CD4-positive, alpha-beta T cell treated with Interferon gamma for 1 hour (primary cell): ENCODE measurements at places on chromosomes 1 and 21.

DNA sequence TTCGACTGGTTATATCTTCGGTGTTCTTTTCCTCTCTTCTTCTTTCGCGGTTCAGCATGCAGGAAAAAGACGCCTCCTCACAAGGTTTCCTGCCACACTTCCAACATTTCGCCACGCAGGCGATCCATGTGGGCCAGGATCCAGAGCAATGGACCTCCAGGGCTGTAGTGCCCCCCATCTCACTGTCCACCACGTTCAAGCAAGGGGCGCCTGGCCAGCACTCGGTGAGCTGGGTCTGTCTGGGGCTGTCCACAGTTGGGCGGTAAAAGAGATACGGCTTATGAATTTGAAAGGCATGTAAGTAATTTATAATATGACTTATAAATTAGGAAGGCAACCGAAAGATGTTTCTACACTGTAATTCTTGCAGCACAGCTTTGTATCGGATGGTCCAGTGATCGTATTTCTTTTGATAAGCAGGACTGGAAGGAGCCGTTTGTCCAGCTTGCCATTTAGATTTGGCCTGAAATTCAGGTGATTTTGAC is 334 bp downstream of the CTH start:
- no peak for DNase-seq

DNA sequence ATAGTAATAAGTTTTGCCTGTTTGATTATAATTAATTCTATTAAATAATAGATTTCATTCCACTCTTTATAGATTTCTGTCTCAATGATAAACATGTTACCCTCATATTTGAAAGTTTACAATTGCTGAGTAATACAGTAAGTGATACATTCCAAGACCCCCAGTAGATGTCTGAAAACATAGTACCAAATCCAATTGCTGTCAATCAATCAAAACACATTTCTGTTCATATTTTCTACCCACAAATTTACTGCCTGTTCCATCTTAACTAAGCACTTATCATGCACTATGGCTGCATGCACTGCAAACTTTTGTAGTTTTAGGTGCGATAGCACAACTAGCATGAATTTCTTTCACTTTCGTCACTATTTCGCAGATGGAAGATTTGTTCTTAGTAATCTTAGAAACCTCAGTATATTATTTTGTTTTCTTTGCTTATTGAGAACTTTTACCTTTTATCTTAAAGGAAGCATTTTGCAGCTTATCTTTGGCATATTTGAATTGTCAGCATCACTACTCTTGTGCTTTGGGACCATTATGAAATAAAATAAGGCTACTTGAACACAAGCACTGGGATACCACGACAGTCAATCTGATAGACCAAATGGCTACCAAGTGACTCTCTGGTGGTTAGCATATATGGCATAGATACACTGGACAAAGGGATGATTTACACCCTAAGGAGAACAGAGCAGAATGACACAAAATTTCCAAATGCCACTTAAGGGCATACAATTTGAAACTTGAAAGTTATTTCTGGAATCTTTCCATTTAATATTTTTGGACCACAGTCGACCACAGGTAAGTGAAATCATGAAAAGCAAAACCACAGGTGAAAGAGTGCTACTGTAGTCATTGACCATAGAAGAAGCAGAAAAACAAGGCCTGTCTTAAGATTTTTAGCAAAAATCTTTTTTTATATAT is 67.6 kb downstream of the RGS13 start:
- no peak for DNase-seq

- DNase-seq, result no peak
Measured at GRCh38 chr1:94296018-94296417, 58.6 kb upstream of the ARHGAP29 start.

DNA sequence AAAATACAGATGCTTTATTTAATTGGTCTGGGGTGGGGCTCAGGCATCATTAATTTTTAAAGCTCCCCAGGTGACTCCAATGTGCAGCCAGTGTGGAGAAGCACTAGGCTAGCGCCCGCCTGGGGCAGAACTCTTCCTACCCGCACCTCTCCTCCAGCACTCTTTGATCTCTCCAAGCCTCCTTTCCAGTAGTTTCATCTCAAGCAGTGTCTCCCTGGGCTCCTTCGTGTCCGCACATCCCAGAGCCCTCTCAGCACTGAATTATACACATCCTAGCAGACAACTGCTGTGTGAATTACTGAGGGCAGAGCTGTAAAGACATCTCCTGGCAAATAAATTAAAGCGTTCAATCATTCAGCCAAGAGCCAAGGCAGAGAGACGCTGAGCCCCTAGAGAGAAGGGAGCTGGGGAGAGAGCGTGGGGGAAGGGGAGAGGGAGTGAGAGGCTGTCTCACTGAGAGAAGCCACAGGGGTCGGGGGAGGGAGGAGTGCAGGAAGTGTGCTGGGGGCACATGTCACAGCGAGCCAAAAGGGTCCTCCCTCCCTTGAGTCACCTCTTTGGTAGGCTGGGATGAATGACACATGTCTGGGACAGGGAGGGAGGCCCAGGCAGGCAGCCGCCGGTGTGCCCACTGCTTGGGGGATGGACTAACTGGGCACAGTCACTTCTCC is 21.0 kb upstream of the PARP1 start:
- no peak for DNase-seq

DNA sequence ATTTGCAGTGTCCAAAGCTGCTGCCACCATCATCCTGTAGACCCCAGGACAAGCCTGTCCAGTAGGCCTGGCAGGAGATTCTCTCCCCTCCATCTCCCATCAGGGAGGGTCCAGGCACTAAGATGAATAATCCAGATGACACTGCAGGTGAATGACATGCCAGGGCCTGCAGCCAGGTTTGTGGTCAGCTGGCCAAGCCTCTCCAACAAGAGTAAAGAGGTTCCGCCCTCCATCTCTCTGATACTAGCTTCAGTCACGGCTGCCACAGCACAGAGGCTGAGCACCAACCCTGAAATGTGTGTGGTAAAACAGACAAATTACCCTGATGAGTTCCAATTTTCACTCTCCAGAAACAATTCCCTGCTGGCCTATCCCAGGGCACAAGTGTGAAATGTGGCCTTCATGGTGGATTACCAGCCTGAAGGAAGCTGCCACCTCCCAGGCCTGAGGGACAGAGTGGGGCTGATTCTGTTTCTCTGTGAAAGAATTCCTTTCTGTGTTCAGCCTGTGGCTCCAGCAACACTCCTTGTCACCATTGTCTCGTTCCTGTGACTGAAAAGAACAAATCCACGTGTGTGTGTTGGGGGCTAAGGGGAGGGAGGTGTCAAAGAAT is 19.9 kb upstream of the LHX4 start:
- no peak for DNase-seq

DNA sequence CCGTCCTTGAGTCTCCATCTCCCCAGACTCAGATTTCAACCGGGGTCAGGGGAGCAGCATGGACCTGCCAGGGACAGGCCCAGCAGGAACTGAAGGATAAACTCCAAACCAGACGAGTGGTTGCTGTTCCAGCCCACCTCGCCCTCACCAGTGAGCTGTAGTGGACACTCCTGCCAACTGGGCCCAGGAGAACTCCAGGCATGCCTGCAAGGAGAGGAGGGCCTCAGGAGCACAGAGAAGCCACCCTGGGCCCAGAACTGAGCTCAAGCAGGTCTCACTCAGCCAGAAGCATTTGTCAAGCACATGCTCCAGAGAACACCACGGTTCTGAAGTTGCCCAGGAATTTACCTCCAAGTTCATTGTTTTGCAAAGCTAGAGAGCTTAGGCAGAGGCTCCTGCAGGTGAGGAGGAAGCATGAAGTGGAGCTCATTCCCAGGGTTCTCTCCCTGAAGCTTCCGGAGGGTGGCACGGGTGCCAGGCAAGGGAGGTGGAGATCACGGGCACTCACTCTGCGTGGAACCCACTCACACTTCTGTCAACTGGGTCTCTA is 61.0 kb downstream of the MATN1 start:
- DNase-seq, result no peak

DNA sequence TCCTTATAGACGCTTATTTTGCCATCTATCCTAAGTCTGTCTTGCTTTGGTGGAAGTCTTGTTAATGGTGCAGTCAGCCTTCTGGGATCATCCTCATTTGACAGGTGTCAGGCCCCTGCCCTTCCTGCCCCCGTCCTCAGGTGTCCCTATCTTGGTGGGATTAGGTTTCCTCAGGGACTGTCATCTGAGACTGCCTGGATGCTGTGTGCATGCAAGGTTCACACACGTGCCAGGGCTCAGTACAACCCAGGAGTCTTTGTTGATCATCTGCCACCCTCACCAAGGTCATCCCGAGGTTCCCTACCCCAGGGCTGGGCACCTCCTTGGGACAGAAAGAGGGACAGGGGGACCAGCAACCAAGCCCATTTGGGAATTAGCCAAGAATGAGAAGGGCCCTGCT is 18.0 kb downstream of the PADI2 start:
- DNase-seq, result no peak

DNA sequence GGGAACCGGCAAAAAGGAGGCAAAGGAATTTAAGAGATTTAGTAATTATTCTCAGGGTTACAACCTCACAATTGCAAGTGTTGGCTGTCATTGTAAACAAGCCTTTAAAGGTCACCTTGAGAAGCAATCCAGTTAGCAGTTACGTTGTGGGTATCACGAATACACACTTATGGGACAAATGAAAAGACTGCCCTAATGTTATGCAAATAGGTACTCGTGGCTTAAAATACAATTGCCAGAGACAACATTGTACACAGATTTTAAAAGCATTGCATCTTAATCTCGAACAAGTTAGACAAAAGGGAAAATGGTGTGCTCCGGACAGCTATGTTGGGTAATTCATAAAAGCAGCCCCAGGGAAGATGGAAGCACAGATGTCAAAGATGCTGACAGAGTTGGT is 120.5 kb upstream of the ZC3H12A start:
- no peak for DNase-seq

- DNase-seq, result no peak
Measured at GRCh38 chr21:29231756-29232529, 66.8 kb upstream of the BACH1 start.

GRCh38 chr1:201533836-201534235 is 5.1 kb upstream of the NAV1 start:
- no peak for DNase-seq

DNA sequence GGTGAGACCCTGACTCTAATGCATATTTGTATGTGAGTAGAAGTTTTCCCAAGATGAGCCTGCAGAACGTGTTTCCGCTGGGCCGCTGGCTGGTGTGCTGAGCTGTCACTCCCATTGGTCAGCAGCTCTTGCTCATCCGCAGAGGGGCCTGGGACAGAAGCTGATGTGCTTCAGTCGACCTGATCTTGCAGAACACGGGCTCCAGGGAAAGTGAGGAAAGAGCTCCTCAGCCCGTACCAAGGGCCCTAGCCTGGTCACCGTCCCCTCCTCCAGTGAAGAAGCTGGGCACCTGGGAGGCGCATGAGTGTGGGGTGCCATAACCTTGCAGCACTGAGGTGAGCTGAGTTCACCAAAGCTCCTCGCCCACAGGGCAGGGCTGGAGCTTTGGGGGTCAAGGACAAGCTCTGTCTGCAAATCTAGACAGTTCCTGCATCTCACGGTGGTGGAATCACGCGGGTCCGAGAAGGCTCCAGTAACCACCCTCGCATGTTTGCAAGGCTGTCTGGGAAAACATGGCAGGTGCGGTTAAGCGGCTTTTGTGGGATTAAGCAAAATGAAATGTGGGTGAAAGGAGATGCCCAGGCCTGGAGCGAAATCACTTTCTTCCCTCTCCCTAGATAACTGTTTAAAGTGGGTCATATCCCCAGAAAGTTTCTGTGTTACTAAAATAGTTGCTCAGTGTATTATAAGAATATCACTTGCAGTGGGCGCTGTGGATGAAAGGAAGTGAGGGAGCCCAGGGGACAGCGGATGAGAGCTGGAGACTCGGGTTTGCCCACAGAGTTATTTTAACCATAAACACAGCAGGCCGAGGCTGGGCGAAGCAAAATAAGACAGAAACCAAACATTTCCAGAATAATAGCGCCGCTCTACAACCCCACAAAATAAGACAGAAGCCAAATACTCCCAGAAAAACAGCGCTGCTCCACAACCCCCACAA is 33.1 kb upstream of the LRRC3 start:
- no peak for DNase-seq

DNA sequence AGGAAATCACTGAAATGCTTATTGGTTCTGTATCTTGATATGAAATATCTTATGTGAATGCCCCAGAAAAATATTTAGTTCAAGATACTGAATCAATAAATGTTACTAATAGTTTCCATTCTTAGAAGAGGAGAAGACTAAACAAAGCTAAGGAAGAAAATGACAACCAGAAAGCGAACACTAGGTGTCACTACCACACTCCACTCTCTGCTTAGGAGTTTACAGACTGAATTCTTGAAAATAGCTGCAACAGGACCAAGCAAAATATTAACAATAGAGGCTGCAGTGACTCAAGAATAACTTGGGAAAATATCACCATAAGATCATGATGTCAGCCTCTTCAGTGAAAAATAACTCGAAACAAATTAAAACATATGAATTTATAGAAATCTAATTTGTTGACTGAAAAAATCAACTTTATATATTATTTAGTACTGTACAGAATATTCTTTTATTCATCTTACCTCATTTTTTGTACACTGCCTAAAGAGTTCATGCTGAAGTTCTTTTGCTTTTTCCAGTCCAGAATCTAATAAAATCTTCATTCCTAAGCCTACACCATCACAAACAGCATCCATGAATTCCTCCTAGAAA is 61.6 kb downstream of the KIF14 start:
- DNase-seq, result no peak

GRCh38 chr1:6891781-6892579 is 106.7 kb downstream of the CAMTA1 start:
- no peak for DNase-seq

DNA sequence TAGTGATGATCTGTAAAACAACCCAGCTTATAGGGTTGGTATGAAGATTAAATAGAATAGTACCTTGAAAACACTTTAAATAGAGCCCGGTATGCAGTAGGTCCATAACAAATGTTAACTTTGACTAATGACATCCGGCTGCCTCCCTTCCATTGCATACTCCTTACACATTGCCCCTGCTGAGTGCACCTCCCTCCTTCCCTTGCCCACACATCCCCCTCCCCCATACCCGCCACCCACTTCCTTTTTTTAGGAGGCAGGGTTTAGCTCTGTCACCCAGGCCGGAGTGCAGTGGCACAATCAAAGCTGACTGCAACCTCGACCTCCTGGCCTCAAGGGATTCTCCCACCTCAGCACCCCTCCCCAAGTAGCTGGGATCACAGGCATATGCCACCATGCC is 24.4 kb upstream of the ZC3H12A start:
- DNase-seq, result peak; percentile 41

DNA sequence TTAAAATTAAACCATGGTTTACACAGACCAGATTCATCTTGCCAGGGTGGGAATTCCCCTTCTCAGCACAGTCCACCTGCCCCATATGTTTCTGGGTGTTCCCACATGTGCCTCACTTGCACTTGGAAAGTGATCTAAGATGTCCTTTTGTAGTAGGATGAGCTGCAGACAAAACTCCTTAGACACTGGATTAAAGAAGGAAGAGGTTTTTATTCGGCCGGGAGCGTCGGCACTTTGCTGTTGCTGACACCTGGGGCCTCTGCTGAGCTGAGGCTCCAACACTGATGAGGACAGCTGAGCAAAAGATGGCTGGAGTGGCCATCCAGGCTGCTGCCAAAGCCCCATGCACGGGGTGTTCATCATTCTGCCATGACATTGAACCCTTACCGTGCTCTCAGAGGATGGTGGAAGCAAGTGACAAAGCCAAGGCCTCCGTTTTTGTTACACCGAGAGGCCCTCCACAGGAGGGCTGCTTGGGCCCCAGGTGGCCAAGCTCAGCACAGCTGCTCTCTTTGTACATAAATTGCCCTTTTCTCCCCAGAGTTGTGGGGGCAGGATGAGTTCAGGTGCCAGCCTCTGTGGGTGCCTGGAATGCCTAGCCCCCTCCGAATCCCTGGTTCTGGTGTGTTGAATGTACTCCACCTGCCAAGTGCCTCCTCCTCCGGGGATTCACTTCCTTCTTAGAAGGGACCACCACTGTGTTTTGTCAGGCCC is 7.3 kb upstream of the ACOT11 start:
- DNase-seq, result no peak

GRCh38 chr1:43074244-43074643 is 97.8 kb downstream of the EBNA1BP2 start:
- no peak for DNase-seq
